ENCODE measurements at places on chromosomes 12 and 14. TPM values are rescaled to one million over a fixed set of nuclear protein-coding genes. Genes with fewer than 3 reads are reported as not detected.

- DNase-seq, result peak; percentile 11
These were observed 5.4 kb downstream of the KCNH5 start for GRCh38 chr14:63039866-63040265.

DNA sequence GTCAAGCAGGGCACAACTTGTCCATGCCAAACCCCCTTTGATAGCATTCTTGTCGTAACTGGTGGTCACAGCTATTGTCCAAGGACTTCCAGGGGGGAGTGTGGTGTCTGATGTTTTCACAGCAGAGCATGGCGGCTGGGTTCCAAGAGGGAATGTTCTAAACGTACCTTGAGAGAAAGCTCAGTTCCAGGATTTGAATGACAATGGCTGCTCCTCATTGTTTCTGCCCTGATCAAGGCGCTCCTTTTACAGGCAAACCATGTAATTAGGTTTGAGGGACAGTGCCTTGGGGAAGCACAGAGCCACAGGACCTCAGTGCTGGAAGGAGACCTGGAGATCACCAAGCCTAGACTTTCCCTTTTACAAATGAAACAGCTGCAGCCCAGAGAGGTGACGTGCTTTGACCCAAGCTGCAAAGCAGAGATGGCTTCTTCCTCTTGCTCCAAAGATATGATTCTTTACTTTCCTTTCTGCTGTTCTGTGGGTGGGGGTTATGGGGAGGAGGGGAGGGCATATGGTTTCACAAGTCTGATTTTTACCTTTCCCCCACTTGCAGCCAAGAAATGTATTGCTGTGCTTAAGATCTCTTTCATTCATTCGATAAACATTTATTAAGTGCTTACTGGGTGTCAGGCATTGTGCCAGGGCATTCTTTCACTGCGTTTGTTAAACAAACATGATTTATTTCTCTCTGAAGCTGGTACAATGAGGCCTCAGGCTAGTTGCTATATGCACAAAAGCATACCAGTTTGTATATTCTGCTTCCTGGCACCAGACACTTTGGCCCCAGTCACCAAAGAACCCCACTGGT is 172.8 kb downstream of the KTN1 start:
- DNase-seq, result no peak

Gene FAM186B
- 0.91 TPM for polyA plus RNA-seq

DNA sequence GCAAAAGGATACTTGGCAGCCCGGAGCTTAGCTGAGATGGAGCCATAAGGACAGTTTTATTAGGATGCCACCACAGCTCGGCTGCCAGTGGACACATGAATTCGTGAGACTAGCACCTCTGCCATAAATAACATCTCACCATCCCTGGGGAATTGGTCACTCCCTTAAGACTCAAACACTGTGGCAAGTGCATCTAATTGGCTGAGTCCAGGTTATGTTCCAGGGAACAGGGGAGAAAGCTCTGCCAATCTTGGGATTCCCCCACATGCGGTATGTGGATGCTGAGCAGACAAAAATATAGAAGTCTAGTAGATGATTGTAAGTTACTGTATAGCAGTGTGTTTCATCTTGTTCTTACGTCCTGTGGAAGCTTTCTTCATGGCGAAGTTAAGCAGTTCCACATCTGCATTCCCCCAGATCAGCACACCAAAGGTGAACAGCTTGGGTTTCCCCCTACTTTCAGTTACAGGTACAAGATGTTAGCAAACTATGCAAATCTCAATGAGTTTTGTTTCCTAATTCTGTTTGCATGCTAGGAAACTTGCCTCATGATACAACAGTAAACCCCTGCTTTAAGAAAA is 131.1 kb downstream of the ETV6 start:
- no peak for DNase-seq

DNA sequence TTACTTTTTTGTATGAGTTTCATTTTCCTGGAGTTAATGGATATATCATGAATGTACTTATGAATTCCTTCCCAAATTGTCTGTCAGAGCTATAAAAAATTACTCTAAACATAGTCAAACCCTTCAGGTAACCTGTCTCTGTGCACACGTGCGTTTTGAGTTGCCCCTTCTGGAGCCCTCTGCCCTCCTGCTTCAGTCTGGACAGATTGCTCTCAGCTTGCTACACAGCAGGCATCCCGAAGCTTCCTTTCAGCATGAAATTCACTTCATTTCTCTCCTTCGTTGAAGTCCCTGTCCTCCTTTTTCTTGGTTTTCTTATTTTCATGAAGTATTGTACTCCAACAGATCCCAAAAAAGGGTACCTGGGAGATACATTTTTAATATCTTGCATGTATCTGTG is 47.3 kb downstream of the FNTB start:
- no peak for DNase-seq

Gene CLEC9A
- 2.5 TPM for polyA plus RNA-seq
